ENCODE measurements at places on chromosomes 3 and 15. TPM values are rescaled to one million over a fixed set of nuclear protein-coding genes. Genes with fewer than 3 reads are reported as not detected.

CSPG5 gene
- 0.12 TPM for polyA plus RNA-seq

GABRR3 gene
- not detected for polyA plus RNA-seq

CD200 gene
- polyA plus RNA-seq, result 0.90 TPM

MESP2 gene
- polyA plus RNA-seq, result 0.75 TPM

CPNE4 gene
- polyA plus RNA-seq, result 0.05 TPM

NOX5 gene
- polyA plus RNA-seq, result 0.26 TPM

KATNBL1 gene
- 64.3 TPM for polyA plus RNA-seq

RSRC1 gene
- polyA plus RNA-seq, result 12.3 TPM

SEC22C gene
- 5.0 TPM for polyA plus RNA-seq

ASB14 gene
- polyA plus RNA-seq, result 0.06 TPM

IP6K2 gene
- 67.8 TPM for polyA plus RNA-seq

CD96 gene
- 0.88 TPM for polyA plus RNA-seq

POMGNT2 gene
- 7.2 TPM for polyA plus RNA-seq

ELP6 gene
- 18.9 TPM for polyA plus RNA-seq

FETUB gene
- 5.0 TPM for polyA plus RNA-seq

DOCK3 gene
- polyA plus RNA-seq, result 2.8 TPM

STXBP5L gene
- polyA plus RNA-seq, result 0.21 TPM

IQCF5 gene
- not detected for polyA plus RNA-seq

IMPG2 gene
- polyA plus RNA-seq, result 0.02 TPM

SLC6A20 gene
- polyA plus RNA-seq, result 0.01 TPM

MED12L gene
- 0.05 TPM for polyA plus RNA-seq

SERINC4 gene
- polyA plus RNA-seq, result 0.24 TPM

MYRIP gene
- polyA plus RNA-seq, result 0.55 TPM

GLDN gene
- 0.29 TPM for polyA plus RNA-seq

LRRC2 gene
- 0.13 TPM for polyA plus RNA-seq

GOLGA6L10 gene
- polyA plus RNA-seq, result 2.9 TPM

SLC12A1 gene
- polyA plus RNA-seq, result not detected

SLC2A2 gene
- polyA plus RNA-seq, result not detected

SH3GL3 gene
- 3.3 TPM for polyA plus RNA-seq

USP50 gene
- polyA plus RNA-seq, result not detected

PPP1R14D gene
- polyA plus RNA-seq, result 0.37 TPM

Data from esophagus (tissue), 2 donors.